ENCODE measurements at places on chromosomes 11 and 22.

DNA sequence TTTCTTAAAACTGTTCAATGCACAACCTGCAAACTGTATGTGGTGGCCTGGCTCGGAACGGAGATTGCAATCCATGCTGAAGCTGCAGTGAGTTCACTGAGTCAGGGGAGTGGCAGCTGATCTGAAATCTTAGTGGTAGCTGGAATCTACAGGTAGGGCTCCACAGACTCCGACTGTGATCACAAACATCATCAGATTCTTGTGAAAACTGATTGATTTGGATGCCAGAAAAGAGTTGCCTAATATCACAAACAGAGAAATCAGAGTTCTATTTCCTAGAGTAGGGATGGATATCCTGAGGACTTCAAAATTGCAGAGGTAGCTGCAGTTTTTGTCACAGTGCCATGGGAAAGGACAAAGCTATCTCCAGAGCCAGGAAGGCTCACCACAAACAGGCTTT, 57.5 kb upstream of the SC5D start:
- no peak for DNase-seq

- peak; percentile 77 for DNase-seq
Measured at GRCh38 chr11:6298605-6299004, 21.7 kb downstream of the CAVIN3 start.

GRCh38 chr22:36443198-36443770, 38.2 kb downstream of the TXN2 start:
- no peak for DNase-seq

DNA sequence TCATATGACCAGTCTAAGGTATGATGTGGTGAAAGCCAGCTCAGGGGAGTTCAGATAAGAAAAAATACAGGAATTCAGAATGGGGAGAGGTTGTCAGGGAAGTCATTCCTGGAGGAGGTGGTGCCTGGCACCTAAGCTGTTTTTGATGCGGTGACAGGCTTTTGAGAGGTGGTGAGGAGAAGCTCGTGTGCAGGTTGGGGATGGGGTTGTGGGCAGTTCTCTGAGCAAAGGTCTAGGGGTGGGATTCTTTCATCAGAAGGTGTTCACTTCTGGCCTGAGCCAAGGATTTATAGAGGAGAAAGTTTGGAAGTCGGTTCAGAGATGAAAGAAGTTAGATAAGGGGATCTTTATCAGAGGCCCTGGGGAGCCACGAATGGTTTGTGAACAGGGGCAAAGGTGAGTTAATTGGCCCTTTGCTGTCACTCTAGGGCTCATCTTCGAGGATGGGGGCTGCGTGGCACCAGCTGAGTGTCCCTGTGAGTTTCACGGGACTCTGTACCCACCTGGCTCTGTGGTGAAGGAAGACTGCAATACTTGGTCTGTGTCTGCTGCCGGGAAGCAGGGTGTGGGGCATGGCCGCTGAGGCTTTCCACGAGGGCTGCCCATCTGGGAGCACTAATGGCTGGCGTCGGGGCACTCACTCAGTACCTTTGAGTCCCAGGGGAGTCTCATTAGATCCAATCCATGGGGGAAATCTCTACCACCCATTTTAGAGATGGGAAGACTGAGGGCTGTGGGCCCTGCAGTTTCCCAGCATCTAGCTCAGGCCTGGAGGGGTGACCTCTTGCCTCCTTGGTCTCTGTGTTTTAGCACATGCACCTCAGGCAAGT, 13.4 kb downstream of the OTOG start:
- no peak for DNase-seq

DNA sequence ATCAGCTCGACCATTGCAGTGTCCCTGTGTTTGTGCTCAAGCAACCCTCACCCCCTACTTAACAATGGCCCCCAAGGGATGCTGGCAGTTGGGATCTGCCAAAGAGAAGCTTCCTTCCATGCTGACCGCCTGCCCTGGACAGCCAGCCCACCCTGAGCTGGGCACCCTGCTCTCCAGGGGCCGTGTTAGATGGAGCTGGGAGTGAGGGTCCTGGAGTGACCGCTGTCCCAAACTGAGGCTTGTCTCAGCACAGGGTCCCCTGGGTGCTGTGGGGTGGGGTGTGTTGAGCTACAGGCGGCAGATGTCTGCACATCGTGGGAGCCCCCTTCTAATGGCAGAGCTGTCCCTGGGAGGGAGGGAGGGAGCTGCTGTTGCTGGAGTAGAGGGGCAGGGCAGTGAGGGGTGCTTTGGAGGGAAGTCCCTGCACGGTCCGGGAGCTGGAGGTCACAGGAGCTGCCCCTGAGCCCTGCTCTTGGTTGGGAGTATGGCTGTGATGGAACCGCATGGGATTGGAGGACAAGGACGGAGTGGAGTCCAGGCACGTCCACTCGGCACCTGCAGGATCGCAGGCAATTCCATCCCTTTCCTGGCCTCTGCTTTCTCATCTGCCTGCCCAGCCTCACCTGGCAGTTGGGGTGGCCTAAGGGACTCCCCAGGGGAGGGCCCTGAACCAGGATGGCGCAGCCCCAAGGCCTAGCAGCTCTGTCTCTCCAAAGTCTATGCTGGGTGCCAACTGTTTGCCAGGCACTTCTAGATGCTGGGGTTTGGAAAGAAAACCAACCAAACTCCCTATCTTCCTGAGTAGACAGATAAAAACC, 126.3 kb downstream of the ARHGAP8 start:
- no peak for DNase-seq

- peak; percentile 67 for DNase-seq
Measured at GRCh38 chr11:72703267-72704008, 29.2 kb upstream of the PDE2A start.

- no peak for DNase-seq
Measured at GRCh38 chr22:38946771-38947170, 10.6 kb upstream of the APOBEC3A start.

DNA sequence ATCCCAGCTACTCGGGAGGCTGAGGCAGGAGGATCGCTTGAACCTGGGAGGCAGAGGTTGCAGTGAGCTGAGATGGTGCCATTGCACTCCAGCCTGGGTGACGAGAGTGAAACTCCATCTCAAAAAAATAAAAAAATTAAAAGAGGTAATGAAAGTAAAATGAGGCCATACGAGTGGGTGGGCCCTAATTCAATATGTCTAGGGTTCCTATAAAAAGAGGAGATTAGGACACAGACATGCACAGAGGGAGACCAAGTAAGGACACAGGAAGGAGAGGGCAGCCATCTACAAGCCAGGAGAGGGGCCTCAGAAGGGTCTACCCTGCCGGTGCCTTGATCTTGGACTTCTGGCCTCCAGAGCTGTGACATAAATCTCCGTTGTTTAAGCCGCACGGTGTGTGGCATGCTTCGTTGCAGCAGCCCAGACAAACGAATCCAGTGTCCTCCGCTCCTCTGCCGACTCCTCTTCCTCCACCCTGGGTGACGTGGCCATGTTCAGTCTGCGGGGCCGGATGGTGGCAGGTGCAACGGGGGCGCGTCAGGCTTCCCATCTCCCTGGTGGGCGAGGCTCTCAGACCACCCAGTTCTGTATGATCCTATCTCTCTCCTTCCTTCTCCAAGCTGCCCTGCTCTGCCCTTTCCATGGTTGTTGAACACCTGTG, 51.6 kb upstream of the PARVG start:
- DNase-seq: no peak

GRCh38 chr11:70262951-70263350, 7.5 kb upstream of the PPFIA1 start:
- DNase-seq: no peak

DNA sequence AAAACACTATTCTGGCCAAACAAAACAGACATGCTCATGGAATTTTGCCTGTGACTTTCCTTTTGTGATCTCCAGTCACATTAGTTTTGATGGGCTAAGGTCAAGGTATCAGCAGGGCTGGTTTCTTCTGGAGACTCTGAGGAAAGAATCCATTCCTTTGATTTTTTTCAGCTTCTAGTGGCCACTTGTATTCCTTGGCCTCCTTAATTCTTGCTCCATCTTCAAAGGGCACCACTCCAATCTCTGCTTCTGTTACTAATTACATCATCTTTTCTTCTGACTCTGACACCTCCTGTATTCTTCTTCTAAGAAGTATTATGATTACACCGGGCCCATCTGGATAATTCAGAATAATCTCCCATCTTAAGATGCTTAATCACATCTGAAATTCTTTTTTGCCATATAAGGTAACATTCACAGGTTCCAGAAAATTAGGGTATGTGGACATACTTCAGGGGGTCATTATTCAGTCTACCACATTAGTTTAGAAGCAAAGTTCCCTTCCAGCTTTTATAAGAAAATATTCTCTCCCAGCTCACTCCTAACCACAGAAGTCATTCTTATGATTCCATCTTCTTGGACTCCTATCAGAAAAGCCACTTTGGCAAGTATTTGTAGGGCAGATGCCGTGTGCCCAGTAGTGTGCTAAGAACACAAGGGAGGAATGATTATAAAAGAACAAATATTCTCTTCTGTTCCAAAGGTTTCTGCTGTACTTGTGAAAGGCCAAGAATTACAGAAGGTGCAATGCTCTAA, 56.4 kb upstream of the FSHB start:
- DNase-seq: no peak

GRCh38 chr11:132251061-132251460, 880.6 kb downstream of the NTM start:
- no peak for DNase-seq

DNA sequence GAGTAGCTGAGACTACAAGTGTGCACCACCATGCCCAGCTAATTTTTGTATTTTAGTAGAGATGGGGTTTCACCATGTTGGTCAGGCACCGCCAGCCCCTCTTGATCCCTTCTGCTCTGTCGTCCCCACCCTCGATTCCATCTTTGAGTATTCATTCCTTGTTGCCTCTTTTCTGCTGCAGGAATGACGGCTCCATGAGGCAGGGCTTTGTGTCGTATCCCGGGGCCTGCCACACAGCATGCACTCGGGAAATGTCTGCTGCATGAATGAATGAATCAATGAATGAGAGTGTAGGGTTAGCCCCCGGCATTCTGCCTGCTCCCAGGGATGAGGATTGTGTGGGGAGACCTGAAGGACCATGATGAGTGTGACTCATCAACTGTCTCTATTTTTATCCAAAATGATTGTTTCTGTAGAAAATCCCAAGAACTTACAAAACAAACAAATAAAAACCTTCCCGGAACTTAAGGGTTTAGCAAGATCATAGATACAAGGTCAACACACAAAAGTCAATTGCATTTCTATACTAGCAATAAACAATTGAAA, 54.6 kb upstream of the SLC22A12 start:
- DNase-seq: no peak

DNA sequence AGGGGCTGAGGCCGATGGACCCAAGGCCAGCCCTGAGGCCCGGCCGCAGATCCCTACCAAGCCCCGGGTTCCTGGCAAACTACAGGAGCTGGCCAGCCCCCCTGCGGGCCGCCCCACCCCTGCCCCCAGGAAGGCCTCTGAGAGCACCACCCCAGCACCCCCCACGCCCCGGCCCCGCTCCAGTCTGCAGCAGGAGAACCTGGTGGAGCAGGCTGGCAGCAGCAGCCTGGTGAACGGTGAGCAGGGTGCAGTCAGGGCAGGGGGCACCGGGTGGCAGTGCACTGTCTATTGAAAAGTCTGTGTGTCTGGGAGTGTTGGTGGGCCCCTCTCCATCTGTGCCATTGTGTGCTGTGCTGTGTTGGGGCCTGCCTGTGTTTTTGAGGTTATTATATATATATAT, 16.1 kb downstream of the MICALL1 start:
- DNase-seq: no peak

DNA sequence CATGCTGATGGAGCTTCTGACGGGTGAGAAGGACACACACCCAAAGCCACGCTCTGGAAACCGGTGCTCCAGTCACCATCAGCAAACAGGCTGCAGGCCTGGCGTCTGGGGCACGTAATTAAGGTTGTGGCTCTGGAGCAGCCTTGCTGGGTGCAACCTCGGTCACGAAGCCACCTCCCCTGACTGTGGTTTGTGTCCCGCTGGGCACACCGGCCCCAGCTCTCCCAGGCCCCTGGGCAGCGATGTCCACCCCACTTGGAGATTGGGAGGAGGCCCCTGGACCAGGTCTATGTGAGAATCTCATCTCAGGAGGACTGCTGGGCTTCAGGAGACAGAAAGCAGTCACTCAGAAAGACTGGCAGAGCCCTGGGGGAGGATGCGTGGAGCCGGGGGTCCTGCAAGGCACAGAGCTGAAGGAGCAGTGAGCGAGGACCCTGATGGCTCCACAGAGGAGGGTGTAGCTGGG, 631.6 kb downstream of the BRD1 start:
- DNase-seq: no peak

DNA sequence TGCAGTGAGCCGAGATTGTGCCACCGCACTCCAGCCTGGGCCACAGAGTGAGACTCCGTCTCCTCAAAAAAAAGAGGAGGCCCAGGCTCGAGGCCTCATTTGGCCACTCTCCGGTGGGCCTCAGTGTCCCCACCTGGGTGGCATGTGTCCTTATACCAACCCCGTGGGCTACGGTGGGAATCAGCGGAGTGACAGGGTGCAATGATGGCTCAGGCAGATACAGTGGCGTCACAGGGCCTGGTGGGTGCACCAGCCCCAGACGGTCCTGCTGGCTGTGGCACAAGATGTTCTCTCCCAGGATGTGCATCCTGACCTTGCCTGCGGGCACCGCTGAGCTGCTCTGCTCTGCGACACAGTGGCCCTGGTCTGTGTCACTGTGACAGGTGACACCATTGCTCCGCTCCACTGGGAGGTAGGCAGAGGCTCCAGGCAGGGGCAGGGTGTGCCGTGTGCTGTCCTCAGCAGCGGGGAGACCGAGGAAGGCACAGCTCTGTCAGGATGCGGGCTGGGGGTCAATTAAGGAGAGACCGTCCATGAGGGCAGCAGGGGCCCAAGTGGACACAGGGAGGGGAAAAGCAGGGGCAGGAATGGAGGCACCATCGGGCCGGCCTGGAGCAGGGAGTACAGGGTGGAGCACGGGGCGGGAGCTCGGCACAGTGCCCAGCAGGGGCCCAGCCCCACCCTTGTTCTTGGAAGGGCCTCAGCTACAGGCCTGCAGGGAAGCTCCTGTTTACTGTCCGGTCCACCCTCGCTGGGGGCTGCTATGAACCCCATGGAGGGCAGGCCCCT, 21.7 kb upstream of the TH start:
- DNase-seq: no peak

DNA sequence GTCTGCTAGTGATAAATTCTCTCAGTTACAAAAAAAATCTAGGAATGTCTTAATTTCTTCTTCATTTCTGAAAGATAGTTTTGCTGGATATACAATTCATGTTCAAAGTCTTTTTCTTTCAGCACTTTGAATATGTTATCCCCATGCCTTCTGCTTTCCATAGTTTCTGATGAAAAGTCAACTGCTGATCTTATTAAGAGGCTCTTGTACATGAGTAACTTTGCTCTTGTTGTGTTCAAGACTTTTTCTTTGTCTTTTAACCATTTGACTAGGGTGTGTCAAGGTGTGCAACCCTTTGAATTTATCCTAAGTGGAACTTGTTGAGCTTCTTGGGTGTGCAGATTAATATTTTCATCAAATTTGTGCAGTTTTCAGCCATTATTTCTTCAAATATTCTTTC, 22.1 kb upstream of the ACCSL start:
- no peak for DNase-seq
